Stimulated activated CD4-positive, alpha-beta T cell treated with anti-CD3 and anti-CD28 coated beads, Interleukin-1b, Interleukin-23, amount 100 ng/mL, for 1 hour (primary cell): ENCODE measurements at places on chromosomes 6 and 20.

- no peak for DNase-seq
Measured at GRCh38 chr20:58713801-58714339, 21.3 kb downstream of the NPEPL1 start.

GRCh38 chr20:5567644-5568043 is 182.6 kb upstream of the SHLD1 start:
- no peak for DNase-seq

DNA sequence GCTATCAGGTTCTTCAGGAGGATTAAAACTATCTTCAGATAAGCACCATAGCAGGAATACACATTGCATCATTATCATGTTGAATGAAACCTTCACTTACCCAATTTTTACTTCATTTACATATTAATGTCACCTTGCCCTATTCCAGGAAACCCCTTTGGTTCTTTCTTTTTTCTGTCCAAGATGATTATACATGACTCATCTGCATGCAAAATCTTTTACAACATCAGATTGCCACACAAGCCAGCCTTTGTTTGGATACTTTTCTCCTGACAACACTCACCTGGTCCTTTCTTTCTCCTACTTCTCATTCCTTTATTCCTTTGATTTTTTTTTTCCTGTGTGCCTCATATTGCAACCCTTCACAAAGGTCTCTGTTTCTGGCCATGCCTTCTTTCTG is 200.5 kb upstream of the POU3F2 start:
- no peak for DNase-seq

- DNase-seq, result no peak
Measured at GRCh38 chr6:113679051-113679450, 178.1 kb upstream of the MARCKS start.

DNA sequence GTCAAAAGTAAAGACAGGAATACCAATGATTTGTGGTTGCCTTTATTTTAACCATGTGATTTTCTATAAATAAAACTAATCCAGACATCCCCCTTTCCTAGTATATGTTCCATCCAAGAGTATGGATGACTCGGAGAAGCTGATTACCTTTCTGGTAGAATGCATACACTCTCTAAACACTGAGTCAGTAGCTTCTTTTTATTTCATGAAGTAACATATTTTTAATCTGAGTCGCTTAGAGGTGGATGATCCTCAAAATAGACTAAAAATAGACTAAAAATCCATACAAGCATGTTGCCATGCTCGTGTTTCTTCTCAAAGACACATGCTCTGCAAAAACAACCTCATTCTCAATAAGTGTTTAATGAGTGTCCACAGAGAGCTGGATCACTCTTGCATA is 263.7 kb downstream of the COL12A1 start:
- no peak for DNase-seq

- DNase-seq, result no peak
Measured at GRCh38 chr20:9202420-9203080, 133.7 kb downstream of the PLCB4 start.

DNA sequence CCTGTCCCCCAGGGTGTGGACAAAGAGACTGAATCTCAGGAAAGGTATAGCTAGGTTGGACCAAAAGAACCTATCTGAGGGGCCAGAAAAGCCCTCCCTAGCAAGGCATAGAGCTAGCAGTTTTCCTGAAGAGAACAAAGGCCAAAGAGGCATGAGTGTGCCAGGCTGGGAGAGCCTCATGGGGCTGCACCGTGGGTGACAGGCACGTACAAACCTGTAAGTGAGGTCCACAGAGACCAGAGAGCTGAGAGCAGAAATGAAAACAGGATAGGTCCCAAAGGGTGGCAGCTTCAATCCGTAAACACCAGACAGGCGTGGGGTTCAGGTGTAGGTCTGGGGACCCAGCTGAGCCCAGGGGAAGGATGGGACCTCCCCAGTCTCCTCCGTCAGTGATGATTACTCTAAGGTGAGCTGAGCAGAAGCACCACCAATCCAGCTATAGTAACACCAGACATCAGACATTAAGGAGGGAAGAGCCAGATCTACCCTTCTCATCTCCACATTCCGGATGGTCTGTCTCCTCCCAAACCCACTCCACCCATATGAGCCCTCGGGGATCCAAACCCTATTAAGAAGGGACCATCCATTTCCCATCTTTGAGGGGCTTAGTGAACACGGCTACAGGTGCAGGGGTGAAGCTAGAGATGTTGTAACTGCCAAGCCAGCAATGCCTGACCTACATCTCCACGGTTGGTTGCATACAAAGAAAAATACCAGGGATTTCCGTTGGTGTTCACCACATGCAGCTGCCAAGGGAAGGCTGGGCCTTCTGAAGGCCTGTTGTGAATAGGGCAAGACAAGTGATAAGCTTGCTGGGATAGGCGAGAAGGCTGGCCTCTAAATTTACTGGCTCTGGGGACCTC is 38.3 kb downstream of the BCL2L1 start:
- DNase-seq, result no peak

GRCh38 chr20:44157061-44157460 is 29.9 kb downstream of the JPH2 start:
- no peak for DNase-seq

- DNase-seq, result no peak
Measured at GRCh38 chr20:52076164-52076563, 115.4 kb downstream of the ZFP64 start.

DNA sequence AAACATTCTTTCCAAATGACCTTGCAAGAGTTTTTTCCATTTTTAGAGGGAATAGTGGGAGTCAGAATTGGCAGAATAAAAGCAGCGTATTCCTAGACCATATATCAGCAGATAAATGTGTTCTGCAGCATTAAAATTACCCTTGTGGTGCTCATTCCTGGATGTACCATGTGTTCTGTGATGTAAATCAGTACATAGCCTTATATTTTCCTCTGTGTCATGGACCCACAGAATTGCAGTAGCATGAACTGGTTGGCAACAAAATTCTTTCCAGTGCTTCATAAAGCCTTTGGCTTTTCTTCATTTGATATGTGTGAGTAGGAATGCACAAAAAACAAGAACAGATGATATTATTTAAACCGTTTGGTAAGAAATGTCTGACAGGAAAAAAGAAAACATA is 32.5 kb downstream of the ANKEF1 start:
- no peak for DNase-seq
